T-cell (primary cell): ENCODE measurements at places on chromosomes 6 and 20. TPM values are rescaled to one million over a fixed set of nuclear protein-coding genes. Genes with fewer than 3 reads are reported as not detected.

Gene SDCBP2
- total RNA-seq, result 2.4 TPM

Gene CENPW
- total RNA-seq, result 1.4 TPM

Gene BPIFB4
- total RNA-seq, result not detected

Gene ECT2L
- total RNA-seq, result 0.06 TPM

Gene PPIL6
- total RNA-seq, result 0.38 TPM

Gene STMND1
- total RNA-seq, result not detected

Gene ERVFRD-1
- not detected for total RNA-seq

Gene LY6G6C
- not detected for total RNA-seq

Gene TMC2
- not detected for total RNA-seq

Gene OPRL1
- total RNA-seq, result 1.6 TPM

Gene ANKEF1
- 3.3 TPM for total RNA-seq

DNA sequence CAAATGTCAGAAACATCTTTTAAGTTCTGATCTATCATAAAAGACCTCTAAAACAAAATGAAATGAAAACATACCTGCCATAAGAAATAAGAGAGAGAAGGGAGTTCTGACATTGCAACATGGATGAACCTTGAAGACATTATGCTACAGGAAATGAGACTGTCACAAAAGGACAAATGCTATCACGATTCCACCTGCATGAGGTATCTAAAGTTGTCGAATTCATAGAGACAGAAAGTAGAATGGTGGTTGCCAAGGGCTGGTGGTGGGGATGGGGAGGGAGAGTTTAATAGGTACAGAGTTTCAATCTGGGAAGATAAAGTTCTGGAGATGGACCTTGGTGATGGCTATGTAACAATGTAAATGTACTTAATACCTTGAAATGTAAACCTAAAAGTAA is 3.3 kb downstream of the EZR start:
- DNase-seq, result no peak

DNA sequence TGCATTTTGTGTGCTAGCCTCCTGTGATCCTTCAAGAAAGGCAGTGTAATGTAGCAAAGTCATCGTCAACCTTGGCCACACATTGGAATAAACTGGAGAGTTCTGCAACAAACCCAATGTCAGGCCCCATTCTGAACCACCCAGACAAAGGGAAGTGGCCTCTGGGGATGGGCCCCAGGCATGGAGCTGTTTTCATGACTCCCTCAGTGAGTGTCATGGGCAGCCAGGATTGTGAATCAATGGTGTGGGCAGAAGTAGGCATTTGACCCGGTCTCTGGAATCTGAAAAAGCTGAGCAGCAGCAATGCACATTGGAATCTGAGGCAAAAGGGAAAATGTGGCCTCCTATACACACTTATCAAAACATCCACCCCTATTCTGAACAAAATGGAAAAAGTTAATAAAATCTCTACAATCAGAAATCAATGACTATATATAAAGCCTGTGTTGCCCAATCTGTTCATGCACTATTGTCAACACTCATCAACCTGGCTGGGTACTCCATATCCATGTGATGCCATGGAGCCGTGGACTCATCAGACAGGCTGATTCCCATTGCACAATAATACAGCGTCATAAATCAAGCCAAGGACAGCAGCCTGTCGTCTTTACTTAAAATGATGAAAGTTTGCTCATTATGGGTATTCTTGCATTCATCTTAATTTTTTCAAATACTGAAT is 134.9 kb upstream of the STMND1 start:
- no peak for DNase-seq

DNA sequence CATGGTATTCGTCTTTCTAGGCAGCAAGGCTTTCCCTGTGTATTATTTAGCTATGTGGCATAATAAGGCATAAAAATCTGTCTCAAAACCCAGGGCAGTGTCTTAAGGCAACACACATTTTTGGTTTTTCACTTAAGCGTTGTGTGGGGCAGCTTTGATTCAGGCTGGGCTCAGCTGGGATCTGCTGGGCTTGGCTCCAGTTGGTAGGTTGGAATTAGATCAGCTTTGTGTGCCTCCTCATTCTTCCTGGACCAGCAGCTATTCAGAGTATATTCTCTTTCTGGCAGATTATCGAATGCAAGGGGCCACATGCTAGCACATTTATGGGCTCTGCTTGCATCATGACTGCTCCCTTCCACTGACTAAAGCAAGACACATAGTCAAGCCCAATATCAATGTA is 487.9 kb downstream of the RFPL4B start:
- DNase-seq, result no peak

GRCh38 chr6:168562576-168563151 is 121.7 kb downstream of the SMOC2 start:
- DNase-seq, result no peak

DNA sequence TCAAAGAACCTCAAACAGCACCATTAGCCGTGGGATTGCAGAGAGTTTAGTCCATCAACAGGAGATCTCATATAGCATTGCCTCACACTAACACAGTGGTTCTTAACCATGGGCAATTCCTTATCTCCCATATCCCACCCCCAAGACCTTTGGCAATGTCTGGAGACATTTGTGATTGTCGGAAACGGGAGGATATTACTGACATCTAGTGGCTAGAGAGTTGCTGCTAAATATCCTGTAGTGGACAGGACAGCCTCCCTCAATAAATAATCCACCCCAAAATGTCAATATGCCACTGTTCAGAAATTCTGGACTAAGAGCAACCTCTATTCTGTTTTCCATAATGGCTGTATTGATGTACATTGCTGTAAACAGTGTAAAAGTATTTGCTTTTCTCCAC is 210.1 kb upstream of the CCN2 start:
- no peak for DNase-seq

DNA sequence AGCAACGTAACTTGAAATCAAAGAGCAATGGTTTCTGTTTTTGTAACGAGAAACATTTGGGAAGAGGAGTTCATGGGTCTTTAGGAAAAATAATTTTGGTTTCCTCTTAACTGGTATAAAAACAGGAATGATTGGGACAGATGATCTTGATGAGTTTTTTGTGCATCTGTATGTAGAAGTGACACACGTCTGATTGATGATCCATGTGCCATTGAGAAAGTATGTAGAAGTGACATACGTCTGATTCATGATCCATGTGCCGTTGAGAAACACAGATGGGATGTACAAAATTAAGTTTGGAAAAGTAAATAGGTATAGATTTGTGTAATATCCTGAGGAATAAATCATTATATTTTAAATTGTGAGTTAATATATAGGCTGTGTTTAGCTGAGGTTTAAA is 2.1 kb downstream of the KIAA1586 start:
- no peak for DNase-seq

DNA sequence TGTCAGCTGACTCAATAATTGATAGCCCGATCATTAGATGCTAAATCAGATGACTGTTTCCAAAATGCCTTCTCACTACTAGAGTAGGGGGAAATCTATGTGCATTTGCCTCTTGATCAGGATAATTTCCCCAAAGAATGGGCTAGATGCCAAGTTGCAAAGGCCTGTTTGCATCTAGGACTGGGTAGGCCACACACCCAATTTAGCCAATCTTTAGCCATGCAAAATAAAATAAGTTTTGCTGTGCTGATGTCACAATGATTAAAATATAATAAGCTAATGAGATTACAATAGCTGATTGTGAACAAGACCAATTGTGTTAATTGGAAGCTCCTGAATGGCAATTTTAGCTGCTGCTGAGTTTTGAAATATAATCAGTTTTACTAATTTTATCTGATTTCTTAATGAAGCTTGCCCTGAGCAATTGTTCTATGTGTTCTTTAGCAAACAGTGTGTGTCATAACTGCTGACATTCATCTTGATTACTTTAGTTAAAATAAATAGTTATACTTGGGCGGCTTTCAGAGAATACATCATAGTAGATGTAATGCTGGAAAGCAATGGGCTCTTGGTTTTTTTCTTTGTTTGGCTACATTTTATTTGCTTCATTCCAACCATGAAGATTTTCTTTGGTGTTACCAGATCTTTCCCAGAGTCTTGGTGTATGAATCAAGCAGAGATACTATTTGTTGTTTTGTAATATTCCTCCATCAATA is 973.2 kb upstream of the SLC35B3 start:
- no peak for DNase-seq

DNA sequence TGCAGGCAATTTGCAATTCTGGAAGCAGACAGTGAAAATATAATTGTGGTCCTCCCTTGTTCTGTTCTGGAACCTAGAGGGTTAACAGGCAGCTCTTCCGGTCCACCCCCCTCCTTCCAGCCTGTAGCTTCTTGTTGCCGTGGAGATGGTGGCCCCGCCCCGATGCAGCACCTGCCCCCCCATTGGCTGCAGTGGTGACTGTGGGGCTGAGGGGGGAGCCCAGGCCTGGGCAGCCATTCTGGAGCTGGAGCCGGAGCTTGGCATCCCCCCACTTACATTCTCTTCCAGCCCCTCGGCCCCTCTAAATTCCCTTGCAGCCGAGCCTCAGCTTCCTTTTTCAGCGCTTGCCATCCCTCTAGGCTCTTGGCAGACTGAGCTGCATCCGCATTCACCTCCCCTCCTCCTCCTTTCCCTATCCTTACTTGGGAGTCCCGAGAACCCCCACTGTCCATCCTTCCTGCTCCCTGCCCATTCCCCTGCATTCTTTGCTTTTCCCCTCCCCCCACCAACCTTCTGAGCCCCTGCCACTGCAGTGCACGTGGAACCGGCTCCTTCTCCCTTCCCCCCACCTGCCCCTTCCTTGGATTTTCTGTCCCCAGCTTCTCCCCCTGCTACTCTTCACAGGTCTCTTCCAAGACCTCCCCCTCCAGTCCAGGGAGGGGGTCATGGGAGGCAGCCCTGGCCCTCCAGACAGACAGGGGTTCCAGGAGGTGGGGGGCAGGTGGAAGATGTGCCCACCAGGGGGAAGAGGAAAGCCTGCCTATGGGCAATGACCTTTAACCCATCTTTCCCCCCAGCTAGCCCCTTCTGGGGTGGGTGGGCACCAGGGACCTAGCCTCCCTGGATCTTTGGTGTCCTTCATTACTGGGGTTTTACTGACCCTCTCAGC is 11.4 kb downstream of the SYNGAP1 start:
- peak; percentile 80 for DNase-seq

DNA sequence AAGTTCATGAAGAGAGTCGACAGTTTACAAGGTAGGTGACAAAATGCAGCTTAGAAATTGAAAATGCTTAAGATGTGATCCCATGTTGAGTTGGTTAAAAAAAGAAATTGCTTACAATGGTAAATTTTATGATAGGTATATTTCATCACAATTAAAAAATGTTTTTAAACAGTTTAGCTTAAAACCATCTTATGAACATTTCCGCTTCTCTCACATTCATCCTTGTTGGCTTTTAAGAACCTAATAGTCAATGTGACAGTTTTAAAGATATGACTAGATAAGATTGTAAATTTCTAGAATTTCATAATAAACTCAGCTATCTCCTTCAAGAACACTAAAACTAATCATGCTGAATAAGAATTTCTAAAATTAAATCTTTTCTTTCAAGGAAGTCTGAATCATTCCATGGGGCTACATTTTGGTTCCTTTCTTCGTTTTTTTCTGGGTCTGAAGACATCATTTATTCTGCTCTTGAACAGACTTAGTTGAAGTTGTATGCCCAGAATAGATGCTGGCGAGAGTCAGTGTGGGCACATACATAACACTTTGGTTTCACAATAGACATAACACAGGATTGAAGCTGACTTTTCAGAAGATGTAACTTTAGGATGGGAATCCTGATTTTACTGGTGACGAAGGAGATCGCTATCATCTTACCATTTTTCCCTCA is 35.9 kb upstream of the LTV1 start:
- no peak for DNase-seq

GRCh38 chr6:159913375-159913774 is 22.6 kb downstream of the MAS1 start:
- no peak for DNase-seq

DNA sequence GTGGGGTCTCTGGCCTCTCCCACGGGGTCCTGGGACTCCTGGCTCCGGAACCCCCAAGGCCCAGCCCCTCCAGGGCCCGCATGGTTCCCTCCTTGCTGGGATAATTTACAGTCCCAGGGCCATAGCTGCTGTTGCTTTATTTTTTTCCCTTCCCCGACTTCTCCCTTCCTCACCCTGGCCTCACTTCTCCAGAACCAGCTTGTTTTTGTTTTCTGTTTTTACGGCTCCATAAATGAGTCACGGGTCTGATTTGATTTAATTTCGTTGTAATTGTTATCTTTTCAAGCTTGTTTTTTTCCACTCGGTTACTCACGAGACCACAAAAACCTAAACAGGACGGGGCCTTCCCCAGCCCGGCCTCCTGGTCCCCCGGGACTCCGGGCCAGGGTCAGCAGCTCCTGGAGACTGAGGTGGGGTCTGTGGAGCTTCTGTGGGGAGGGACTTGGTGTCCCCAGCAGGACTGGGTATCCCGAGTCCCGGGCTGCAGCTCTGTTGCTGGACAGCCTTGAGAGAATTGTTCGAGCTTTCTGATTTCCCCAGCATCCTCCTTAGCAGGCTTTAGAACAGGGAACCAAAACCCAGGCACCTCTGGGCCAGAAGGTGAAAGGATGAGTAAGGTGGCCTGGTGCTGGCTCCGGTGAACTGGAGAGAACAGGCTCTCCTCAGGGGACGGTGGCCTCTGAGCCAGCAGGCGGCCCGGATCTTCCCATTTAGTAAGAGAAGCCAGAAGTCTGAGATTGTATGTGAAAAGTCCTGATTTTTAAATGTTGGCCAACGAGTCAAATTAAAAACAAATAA is 94.9 kb downstream of the CEBPB start:
- DNase-seq, result no peak

- no peak for DNase-seq
Measured at GRCh38 chr6:83160167-83160566, 32.9 kb downstream of the PGM3 start.

DNA sequence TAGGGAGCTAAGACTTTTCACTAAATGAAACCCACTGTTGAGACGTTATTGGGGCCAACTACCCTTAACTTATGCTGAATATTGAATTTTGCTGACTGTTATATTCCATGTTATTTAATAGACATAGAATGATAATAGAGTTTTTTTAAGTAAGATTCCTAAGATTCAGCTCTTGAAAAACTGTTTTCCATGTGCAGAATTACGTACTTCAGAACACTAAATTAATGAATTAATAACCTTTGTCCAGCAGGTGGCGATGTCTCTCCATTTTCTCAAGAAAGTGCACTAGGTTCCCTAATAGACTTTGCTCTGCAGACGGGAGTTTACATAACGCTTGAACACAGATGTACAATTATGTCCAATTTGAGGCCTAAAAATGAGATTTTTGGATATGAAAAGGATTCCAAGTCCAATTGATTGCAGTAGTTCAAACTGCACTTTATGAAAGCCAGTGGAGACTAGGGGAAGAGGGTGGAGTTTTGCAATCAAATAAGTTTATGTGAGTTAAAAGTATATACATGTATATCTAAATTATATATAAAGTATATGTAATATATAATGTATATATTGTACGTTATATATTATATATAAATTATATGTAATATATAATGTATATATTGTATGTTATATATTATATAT is 282.1 kb downstream of the UST start:
- DNase-seq, result peak; percentile 59

DNA sequence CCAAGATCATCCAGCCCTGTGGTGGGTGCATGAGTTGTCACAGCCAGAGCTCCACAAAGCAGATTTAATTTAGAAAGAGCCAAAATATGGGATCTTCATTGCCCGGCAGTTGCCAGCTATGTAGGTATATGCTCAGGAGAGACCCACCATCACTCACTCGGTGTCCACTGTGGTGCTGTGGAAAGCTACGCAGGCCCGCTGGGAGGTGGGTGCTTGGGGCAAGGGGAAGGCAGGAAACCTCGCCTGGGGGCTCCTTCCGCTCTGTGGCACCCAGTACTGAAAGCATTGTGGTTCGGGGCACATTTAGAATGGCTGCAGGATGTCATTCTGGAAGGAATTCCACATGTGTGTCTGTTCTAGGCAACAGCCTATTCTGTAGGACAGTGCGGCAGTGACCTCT is 259.9 kb downstream of the TAF4 start:
- no peak for DNase-seq
